ENCODE measurements at places on chromosomes 2 and 18.

DNA sequence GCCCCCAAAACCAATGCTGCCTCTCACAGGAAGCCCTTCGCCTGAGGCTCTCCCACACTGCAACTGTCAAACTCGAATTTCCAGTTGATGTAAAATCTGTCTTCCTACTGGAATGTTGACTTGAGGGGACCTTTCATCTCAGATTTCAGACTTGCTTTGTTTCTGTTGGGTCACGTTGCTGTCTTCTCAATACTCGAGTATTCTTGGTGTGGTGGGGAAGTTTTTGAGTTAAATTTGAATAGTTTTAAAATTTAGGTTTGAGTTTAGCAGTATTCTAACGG, 50.8 kb downstream of the AGAP1 start:
- no peak for DNase-seq

DNA sequence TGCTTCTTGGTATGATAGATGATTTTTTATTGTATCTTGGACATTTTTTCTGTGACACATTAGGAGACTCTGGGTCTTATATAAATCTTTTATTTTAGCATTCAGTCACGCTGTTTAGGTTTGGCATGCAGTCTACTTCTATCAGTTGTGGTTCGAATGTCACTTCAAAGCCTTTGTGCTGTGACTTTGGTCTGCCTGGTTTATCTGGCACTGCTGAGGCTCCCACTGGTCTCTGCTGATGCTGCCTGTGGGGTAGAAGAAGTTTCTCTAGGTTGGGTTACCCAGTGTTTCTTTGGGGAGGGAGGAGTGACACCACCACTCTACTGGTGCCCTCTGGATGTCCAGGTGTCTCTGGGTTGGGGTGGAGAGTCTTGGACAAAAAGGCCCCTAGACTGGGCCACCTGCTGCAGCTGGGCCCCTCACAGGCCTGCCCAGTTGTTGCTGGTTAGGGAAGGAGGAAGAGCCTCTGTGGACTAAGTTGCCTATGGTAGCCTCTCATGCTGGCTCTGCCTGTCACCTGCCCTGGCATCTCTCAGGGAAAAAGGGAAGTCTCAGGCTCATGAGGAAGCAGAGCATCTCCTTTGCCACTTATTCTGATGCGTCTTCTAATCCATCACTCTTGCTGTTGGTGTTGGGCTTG, 115.4 kb upstream of the HS6ST1 start:
- DNase-seq = peak; percentile 32

DNA sequence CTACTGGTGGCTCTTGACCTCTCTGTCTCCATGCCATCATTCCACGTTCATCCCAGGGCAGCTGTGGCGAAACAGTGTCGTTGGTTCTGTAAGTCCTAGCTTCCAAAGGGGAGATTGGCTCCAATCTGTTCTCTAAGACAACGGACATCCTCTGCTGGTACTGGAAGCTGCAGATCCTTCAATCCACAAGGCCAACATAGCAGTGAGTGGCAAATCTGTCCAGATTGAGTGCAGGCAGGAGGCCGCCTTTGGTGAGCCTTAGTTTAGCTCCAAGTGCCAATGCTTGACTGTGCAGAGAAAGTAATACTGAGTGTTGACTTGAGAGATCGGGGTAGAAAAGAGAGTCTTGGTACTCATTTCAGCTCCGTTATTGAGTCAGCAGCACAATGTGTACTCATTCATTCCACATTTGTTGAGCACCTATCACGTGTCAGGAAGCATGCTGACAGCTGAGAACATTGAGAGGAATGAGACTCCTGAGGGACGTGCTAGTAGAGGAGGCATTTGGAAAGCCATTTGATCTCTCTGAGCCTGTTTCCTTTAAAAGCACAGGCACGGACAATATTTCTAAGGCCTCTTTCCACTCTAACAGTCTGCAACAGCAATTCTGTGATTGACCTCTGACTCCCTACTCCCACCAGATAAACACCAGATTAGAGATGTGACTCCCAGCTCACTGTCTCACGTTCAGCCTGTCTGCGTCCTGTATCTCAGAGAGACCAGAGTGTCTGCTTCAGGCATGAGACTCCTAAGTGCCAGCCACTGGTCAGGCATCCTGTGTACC, 306.0 kb downstream of the CLIP4 start:
- DNase-seq = no peak

- DNase-seq = no peak
These were observed 571.1 kb upstream of the SOX11 start for GRCh38 chr2:5121121-5121520.

All from spleen (tissue), 13 donors.